Tibial nerve (tissue), 4 donors: ENCODE measurements at places on chromosomes 6 and 20. TPM values are rescaled to one million over a fixed set of nuclear protein-coding genes. Genes with fewer than 3 reads are reported as not detected.

GRCh38 chr6:40671001-40671693 lies 84.0 kb upstream of the LRFN2 start:
- no peaks in the 10 kb centered on the region for H3K4me1 ChIP-seq
- H3K27ac ChIP-seq: no peak overlapping the region
- H3K36me3 ChIP-seq: no peaks in the 10 kb centered on the region
- H3K4me3 ChIP-seq: no peak overlapping the region

- DNase-seq: no peak
- H3K4me1 ChIP-seq: peaks cover 57% of the 10 kb centered on the region
- H3K4me3 ChIP-seq: no peak overlapping the region
These were observed 18.5 kb downstream of the PLCB1 start for GRCh38 chr20:8150591-8150990.

DNA sequence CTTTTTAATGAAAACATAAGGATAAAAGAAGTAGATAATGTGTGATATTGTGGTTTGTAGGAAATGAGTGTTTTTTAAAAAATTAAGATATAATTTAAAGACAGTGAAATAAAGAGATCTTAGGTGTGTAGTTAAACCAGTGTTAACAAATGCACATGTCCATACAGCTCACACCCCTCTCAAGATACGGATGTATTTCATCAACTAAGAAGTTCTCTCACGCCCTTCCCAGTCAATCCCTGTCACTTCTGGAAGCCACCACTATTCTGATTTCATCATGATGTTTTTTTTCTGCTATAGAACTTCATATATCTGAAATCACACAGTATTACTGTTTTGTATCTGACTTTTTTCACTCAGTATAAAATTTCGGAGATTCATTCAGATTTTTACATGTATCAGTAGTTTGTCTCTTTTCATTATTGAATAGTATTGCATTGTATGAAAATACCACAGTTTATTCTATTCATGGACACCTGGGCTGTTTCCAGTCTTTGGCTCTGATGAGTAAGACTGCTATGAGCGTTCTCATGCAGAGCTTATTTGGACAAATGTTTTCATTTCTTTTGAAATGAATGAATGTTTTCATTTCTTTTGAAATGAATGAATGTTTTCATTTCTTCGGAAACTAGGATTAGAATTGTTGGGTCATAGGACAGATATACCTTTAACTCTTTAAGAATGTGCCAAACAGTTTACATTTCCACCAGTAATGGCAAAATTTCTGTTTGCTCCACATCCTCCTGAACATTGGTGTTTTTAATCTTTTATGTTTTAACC lies 49.7 kb upstream of the ELOVL5 start:
- H3K4me3 ChIP-seq: no peak overlapping the region
- H3K4me1 ChIP-seq: no peaks in the 10 kb centered on the region
- no peak overlapping the region for H3K27ac ChIP-seq
- no peak for DNase-seq
- no peaks in the 10 kb centered on the region for H3K27me3 ChIP-seq

- H3K27ac ChIP-seq: no peak overlapping the region
- H3K27me3 ChIP-seq: no peaks in the 10 kb centered on the region
- no peaks in the 10 kb centered on the region for H3K36me3 ChIP-seq
- no peak overlapping the region for H3K4me3 ChIP-seq
These were observed 37.0 kb downstream of the KLHL31 start for GRCh38 chr6:53628354-53629119.

- H3K27ac ChIP-seq: no peak overlapping the region
- no peaks in the 10 kb centered on the region for H3K4me1 ChIP-seq
- no peaks in the 10 kb centered on the region for H3K36me3 ChIP-seq
- H3K27me3 ChIP-seq: no peaks in the 10 kb centered on the region
These were observed 38.7 kb downstream of the MOXD1 start for GRCh38 chr6:132362442-132363185.

- no peaks in the 10 kb centered on the region for H3K36me3 ChIP-seq
- DNase-seq: no peak
- peaks cover 13% of the 10 kb centered on the region for H3K4me1 ChIP-seq
These were observed 22.0 kb downstream of the PTPN1 start for GRCh38 chr20:50532221-50532620.

DNA sequence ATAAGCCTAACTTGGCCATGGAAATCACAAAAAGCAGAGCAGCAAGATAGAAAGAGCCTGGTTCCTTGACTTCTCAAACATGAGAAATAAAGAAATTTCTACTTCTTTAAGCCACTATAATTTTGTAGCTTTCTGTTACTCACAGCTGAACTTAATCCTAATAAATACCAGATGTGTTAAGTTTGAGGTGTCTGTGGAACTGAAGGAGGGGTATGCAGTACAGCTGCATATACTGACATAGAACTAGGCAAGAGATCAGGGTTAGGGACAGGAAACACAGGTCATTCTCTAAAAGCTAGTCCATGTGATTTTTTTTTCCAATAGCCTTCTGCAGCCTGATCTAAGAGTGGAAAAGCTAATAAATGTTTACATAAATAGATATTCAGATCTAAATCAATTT lies 123.9 kb downstream of the COL12A1 start:
- no peaks in the 10 kb centered on the region for H3K4me1 ChIP-seq
- H3K4me3 ChIP-seq: no peak overlapping the region
- no peak for DNase-seq
- no peak overlapping the region for H3K27ac ChIP-seq
- H3K36me3 ChIP-seq: no peaks in the 10 kb centered on the region

- H3K27me3 ChIP-seq: no peaks in the 10 kb centered on the region
- H3K4me3 ChIP-seq: no peak overlapping the region
- peaks cover 16% of the 10 kb centered on the region for H3K4me1 ChIP-seq
- no peak for DNase-seq
- no peaks in the 10 kb centered on the region for H3K36me3 ChIP-seq
These were observed 32.2 kb upstream of the MICB start for GRCh38 chr6:31465718-31466117.

DNA sequence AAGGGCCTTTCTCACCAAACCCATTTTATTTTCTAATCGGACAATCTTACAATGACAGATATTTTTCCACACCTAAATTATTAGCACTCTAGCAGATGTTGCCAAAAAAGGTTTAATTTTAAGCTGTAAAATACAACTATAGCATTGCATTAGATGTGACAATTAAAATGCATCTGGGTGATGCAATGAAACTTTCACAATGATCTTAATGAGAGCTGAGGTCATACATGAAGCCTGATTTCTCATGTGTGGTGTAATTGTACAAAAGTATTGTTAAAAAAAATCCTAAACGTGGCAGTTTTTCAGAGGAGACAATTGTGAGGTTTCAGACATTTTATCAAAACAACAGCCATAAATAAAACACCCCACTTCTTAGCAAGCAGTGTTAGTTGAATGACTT lies 606.0 kb downstream of the HDGFL1 start:
- no peaks in the 10 kb centered on the region for H3K27me3 ChIP-seq
- H3K4me1 ChIP-seq: no peaks in the 10 kb centered on the region
- H3K27ac ChIP-seq: no peak overlapping the region
- H3K36me3 ChIP-seq: no peaks in the 10 kb centered on the region

- no peak overlapping the region for H3K4me3 ChIP-seq
- no peak for DNase-seq
- peaks cover 6% of the 10 kb centered on the region for H3K4me1 ChIP-seq
- no peaks in the 10 kb centered on the region for H3K27me3 ChIP-seq
These were observed 58.2 kb downstream of the NEDD9 start for GRCh38 chr6:11174242-11174611.

- H3K36me3 ChIP-seq: no peaks in the 10 kb centered on the region
- no peak for DNase-seq
- H3K27me3 ChIP-seq: no peaks in the 10 kb centered on the region
- peak overlapping the region; percentile 1 for H3K27ac ChIP-seq
These were observed 668.2 kb upstream of the GJE1 start for GRCh38 chr6:141464490-141464889.

DNA sequence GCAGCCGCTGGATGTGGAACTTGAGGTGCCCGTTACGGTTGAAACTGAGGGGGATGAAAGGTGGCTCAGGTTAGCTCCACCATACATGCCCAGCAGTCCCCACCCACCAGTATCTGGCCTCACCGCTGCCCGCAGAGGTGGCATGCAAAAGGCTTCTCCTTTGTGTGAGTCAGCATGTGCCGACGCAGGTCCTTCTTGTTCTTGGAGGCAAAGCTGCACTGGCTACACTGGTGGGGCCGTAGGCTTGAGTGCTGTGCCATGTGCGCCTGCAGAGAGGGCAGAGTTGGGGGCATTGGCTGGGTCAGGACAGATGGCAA lies 15.8 kb downstream of the PCIF1 start:
- H3K4me1 ChIP-seq: no peaks in the 10 kb centered on the region
- peaks cover 91% of the 10 kb centered on the region for H3K36me3 ChIP-seq
- H3K27me3 ChIP-seq: no peaks in the 10 kb centered on the region
- no peak overlapping the region for H3K4me3 ChIP-seq

DNA sequence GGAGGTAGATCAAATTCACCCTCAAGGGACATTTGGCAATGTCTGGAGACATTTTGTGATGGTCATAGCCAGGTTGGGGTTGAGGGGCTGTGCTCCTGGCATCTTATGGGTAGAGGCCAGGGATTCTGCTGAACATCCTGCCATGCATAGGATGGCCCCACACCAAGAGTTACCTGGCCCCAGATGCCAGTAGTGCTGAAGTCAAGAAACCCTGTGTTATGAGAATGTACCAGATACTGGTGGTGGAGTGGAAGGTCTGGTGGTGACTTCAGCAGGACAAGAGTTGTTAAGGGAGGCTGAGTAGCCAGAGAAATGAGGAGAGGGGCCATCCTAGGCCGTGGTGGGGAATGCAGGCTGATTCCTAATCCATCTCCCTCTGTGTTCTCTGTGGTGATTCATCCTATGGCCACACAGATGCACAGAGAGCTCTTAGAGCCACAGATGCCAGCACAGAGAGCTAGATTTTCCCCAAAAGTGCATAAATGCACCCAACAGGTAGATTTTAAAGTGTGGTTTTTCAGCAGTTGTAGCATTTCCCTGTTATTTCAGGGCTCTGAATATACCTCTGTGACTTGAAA lies 43.6 kb downstream of the CDYL start:
- H3K27ac ChIP-seq: no peak overlapping the region
- H3K36me3 ChIP-seq: no peaks in the 10 kb centered on the region
- no peak for DNase-seq
- no peaks in the 10 kb centered on the region for H3K4me1 ChIP-seq

DNA sequence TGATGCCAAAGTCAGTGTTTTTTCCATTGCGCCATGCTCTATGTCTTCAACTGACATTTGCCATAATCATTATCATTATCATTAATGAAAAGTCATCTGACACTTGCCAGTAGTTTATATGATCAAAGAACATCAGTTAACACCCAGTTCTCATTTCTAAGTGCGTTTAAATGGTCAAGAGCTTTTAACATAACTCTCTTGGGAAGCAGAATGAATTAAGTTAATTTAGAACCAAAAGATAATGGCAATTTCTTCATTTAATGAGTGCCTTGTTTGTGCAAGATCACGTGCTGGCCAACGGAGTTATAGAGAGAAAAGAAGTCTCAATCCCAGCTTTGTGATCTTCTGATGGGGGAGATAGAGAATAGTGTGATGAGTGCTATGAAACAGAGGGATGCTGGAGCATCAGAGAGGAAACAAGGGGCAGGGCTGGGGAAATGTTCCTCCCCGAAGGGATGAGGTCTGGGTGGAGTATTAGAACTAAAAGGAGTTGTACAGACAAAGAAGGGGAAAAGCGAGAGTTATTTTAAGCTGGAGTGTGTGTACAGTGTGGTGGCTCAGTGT lies 20.3 kb downstream of the ANKS1A start:
- DNase-seq: no peak
- H3K27me3 ChIP-seq: no peaks in the 10 kb centered on the region
- no peak overlapping the region for H3K27ac ChIP-seq
- H3K36me3 ChIP-seq: peaks cover 3% of the 10 kb centered on the region
- no peaks in the 10 kb centered on the region for H3K4me1 ChIP-seq
- no peak overlapping the region for H3K4me3 ChIP-seq

DNA sequence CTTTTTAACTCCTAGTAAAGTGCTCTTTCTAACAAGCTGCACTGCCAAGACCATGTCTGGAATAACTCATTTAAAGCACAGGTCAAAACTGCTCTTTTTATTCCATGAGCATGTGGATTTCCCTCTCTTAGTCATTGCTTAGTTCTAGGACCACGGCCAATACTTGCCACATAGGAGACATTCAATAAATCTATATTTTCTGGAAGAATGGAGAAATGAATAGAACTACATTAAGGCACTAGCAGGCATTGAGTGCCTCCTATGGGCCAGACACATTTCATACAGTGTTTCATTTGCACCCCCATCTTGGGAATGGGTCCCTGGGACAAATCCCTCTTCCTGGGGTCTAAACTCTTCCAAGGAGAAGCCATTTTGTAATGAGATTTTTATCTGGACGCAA lies 552.8 kb upstream of the CITED2 start:
- DNase-seq: no peak
- no peaks in the 10 kb centered on the region for H3K27me3 ChIP-seq
- H3K4me1 ChIP-seq: no peaks in the 10 kb centered on the region
- H3K36me3 ChIP-seq: no peaks in the 10 kb centered on the region

- no peaks in the 10 kb centered on the region for H3K4me1 ChIP-seq
- no peaks in the 10 kb centered on the region for H3K27me3 ChIP-seq
- no peak overlapping the region for H3K4me3 ChIP-seq
- DNase-seq: no peak
These were observed 859.0 kb downstream of the QKI start for GRCh38 chr6:164273491-164273890.

GRCh38 chr6:161261325-161261724 lies 12.5 kb downstream of the AGPAT4 start:
- H3K27me3 ChIP-seq: no peaks in the 10 kb centered on the region
- H3K4me3 ChIP-seq: no peak overlapping the region
- DNase-seq: no peak
- H3K4me1 ChIP-seq: no peaks in the 10 kb centered on the region
- H3K27ac ChIP-seq: no peak overlapping the region
- no peaks in the 10 kb centered on the region for H3K36me3 ChIP-seq

LY6G5C gene
- not detected for total RNA-seq

CST5 gene
- total RNA-seq: not detected

CALHM5 gene
- total RNA-seq: 4.8 TPM

HLA-F gene
- total RNA-seq: 114 TPM

BPIFB4 gene
- total RNA-seq: not detected

LAMA2 gene
- total RNA-seq: 203 TPM

C6orf58 gene
- total RNA-seq: not detected

ASIP gene
- 3.3 TPM for total RNA-seq

CGA gene
- not detected for total RNA-seq

FAXC gene
- total RNA-seq: 0.87 TPM

FBXO30 gene
- 9.6 TPM for total RNA-seq

CST4 gene
- total RNA-seq: not detected
